ENCODE measurements at places on chromosomes 16 and 17.
A peak's percentile ranks its signal among the peaks of the same experiment; 100 is the strongest.

GRCh38 chr16:13527332-13527731 is 392.6 kb upstream of the ERCC4 start:
- no peak for DNase-seq

- no peak for DNase-seq
Measured at GRCh38 chr17:50047488-50048126, 8.3 kb upstream of the ITGA3 start.

DNA sequence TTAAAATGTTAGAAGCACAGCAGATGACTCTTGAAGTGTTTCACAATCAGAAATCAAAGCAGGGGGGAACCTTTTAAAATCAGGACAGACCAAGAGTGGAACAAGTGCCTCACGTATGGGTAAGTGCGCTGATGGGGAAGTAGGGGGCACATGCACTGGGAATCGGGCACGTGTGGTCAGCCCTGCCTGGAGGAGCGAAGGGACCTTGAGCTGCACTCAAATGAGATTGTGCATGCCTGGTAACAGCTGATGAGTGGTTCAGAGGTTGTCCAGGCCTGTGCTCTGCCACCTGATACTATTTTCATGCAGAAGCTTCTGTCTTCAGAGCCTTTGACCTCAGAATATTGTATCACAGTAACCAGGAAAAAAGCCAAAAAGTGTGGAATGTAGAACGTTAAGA is 13.7 kb upstream of the XYLT2 start:
- DNase-seq: no peak

DNA sequence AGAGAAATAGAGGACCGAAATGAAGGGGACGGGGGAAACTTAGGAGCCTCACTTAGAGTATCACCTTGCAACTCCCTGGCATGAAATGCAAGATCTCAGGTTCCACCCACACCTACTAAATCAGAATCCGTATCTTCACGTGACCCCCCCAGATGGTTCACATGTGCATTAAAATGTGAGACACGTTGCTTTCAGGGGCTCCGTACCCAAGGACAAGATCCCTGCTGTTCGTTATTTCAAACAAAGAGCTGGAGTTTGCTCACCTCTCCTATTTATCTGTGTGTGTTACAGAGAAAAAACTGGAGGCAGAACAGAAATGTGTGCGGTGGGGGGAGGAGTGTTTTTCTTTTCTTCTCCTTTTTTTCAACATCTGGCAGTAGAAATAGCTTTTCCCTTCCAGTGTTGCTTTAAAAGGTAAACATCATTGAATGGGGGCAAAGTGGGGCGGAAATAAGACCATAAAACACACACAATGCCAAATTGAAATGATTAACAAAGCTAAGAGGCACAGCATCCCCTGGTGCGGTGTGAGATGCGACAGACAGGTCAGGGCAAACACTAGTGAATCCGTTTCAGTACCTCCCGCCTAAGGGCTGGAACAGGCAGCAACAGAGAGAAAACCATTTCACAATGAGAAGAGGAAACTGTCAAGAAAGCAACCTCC is 145.4 kb downstream of the SOX9 start:
- DNase-seq: no peak

- DNase-seq: peak; percentile 44
Measured at GRCh38 chr17:65100316-65101140, 36.6 kb upstream of the RGS9 start.

GRCh38 chr16:82979406-82980111 is 352.8 kb downstream of the CDH13 start:
- no peak for DNase-seq

DNA sequence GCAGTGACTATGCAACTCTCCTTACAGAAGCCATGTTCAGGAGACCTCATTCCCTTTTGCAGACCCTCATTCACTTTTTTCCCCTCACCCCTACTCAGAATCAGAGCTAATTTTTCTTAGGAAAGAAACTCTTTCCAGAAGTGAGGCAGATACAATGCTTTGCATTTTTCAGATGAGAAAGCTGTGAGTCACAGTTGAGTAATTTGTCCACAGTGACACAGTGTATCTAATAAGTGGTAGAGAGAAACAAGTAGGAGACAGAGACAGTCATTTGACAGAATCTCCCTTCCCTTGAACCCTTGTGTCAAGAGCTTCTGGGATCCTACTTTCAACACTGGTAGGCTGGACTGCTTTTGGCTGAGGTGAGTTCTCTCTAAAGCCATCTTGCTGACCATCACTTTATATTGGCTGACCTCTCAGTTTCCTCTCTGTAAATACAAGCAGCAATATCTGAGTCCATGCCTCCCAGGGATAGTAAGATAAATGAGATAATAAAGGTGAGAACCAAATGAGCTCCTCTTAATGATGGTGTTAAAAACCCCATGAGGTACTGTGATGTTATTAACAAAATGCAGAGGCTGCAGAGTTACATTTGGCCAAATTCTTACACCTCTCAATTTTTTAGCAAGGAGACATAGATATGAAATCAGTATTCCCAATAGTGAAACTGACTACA is 130.8 kb downstream of the CA10 start:
- peak; percentile 4 for DNase-seq

GRCh38 chr17:78133971-78134898 is 3.7 kb downstream of the TMC8 start:
- no peak for DNase-seq

GRCh38 chr16:58196898-58197313 is 1.0 kb downstream of the CSNK2A2 start:
- DNase-seq: no peak

DNA sequence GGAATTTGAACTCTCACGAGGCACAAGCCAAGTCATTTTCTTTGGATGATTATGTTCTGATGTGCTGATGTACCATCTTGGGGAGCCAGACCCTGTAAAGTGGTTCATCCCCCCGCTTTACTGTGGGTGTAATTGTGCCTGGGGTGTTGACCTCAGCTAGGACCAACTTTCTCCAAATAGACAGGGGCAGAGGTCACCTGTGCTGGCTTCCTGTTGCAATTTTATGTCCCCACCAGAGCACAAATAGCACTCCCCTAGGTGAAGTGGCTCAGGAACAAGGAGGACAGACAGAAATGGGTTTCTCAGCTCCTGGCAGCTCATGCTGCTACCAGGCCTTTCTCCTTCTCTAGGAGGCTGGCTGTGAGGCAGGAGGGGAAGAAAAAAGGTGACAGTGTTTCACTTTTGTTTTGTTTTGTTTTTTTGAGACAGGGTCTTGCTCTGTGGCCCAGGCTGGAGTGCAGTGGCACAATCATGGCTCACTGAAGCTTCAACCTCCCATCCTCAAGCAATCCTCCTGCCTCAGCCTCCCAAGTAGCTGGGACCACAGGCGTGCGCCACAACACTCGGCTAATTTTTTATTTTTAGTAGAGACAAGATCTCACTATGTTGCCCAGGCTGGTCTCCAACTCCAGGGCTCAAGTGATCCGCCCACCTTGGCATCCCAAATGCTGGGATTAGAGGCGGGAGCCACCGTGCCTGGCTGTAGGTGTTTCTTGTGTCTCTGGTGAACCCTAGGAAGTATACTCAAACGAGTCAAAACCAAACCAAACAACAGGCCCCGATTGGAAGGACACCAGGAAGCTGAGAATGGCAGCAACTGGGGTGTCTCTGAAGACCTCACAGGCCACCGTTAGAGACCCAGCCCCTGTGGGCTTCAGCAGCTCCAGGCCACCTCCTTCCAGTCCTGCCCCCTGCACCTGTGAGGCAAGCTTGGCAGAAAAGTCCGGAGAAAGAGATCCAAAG is 32.5 kb upstream of the WFIKKN2 start:
- DNase-seq: no peak

DNA sequence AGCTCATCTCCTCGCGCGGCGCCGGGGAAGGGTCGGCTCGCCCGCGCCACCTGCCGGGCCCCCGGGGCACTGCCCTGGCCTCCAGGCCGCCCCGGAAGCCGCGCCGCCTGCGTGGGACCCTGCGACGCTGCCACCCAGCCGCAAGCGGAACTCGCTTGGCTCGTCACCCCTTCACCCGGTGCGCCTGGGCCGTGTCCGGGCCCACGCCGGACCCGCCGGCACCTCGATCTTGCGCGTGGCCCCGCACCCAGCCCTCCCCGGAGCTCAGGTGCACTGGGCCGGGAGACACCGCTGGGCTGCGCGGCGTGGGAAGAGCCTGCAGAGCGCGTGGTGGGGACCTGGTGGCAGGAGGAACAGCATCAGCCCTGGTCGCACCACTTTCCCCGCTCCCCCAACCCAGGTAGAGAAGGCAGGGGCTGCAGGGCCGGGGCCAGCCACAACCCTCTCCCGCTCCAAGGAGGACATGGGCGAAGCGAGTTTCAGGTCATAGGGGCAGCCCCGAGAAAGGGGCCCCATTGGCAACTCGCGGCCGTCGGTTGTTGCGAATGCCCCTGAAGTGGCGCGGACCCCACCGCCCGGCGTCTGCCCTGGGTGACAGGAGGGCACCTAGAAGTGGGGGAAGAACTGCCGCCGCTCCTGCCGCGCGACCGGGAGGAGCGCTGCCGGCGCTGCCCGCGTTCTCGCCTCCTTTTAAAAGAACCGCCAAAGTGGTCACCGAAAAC is 363 bp upstream of the MIF4GD start:
- DNase-seq: peak; percentile 89

DNA sequence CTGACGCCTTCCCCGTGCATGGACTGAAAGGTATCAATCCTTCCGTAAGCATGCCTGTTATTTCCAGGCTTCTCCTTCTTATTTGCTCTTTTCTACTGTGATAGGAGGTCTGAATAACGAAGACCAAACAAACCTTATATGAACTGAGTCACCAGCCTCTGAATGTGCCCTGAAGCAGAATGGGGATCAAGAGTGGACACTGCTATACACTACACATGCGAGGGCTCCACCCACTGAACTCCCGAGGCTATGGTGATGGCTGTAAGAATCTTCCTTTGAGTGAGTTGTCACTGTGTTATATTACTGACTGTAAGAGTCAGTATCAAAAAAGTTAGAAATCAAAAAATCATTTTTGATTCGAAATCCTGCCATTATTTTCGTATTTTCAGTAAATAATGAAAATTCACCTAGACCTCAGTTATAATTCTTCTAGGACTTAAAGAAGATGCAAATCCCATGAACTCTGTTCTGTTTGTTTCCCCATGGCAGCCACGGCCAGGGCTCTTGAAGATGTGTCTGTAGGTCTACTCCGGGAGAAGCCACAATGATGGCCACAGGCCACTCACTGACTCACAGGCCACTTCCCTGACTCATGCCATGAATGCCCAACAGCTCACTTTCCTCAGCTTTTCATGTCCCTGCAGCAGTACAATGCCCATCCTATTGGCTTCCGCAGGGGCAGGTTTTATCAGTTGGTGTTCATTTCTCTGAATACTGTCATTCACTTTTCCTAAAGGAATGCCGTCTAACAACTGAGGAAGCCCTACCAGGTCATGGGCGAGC is 54.7 kb downstream of the ZZEF1 start:
- no peak for DNase-seq

DNA sequence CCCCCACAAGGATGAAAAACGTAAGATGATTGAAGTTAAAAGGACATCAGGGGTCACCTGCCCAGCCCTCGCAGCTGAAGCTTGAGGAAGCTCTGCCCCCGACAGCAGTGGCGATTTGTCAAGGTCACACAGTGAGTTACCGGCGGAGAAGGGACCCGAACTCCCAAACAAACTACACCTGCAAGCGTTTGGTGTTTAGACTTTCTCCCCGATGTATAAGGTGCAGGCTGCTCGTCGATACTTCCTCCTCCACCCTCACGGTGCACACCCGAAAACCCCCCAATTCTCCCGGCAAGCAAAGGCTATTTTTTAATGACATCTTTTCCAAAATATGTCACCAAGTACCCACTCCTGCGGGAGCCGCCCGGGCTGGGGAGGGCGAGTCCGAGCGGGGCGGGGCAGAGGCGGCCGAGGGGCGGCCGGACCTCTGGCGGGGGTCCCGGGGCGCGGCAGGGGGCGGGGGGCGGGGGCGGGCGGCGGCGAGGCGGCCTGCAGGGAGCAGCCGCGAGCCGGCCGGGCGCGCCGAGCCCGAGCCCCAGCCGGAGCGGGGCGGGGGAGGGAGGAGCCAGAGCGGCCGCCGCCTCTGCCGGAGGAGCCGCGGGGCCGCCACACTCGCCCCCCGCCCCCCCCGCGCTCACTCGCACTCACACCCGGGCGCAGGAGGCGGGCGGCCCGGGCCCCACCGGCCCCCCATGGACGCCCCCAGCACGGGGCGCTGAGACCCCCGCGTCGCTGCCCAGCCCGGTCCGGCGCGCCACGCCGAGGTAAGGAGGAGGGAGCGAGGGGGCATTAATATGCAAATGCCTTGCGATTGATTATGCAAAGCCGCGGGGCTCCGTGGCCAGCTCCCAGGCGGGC is at the start of gene THRA:
THRA (plus strand) TSS at position 637 of the 858 bp plus-strand sequence. CDS start 11,524 bp downstream, outside the sequence.
- DNase-seq: peak; percentile 62

GRCh38 chr16:73048292-73049080 is 558 bp upstream of the ZFHX3 start:
- DNase-seq: peak; percentile 7

- DNase-seq: no peak
Measured at GRCh38 chr17:80946449-80946848, 45.2 kb upstream of the CHMP6 start.

GRCh38 chr17:35432176-35433074 is at the start of gene SLFN12:
SLFN12 (minus strand) TSS chr17:35432500; CDS start chr17:35423028, 9,472 bp downstream.
- no peak for DNase-seq

GRCh38 chr16:17654142-17654541 is 183.4 kb upstream of the XYLT1 start:
- DNase-seq: no peak

DNA sequence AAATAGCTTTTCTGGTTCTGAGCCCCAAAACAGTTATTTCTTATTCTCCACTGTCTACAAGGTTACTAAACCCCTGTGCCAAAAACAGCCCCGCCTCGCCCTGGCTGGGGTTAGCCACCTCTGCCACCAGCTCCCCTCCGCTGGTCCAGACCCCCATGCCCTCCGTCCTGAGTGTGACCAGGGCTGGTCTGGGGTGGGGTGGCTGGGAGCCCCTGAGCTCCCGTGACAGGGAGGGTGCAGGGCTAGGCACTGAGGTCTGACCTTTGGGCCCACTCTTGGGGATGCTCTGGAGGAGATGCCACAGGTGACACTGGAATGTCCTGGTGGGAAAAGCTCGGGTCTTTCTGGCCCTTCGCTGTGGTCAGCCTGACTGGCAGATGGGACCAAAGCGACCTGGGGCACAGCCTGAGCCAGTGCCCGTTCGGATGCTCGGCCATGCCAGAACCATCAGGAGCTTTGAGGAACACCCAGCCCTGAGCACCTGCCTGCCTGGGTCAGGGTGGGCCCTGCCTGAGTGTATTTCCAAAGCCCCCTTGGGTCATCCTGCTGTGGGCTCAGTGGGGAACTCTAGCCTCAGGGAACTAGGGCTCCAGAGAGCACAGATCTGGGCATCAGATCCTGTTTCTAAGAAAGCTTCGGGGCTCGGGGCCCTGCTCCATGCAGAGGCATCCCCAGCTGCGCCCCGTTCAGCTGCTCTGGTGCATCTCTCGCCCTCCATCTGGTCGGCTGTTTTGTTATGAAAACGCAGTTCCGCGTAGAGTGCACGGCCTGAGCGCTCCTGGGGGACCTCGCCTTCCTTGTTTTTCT is 72.1 kb upstream of the GNG13 start:
- DNase-seq: no peak
